Putamen (tissue), 1 donor: ENCODE measurements at places on chromosomes 12 and 14.

DNA sequence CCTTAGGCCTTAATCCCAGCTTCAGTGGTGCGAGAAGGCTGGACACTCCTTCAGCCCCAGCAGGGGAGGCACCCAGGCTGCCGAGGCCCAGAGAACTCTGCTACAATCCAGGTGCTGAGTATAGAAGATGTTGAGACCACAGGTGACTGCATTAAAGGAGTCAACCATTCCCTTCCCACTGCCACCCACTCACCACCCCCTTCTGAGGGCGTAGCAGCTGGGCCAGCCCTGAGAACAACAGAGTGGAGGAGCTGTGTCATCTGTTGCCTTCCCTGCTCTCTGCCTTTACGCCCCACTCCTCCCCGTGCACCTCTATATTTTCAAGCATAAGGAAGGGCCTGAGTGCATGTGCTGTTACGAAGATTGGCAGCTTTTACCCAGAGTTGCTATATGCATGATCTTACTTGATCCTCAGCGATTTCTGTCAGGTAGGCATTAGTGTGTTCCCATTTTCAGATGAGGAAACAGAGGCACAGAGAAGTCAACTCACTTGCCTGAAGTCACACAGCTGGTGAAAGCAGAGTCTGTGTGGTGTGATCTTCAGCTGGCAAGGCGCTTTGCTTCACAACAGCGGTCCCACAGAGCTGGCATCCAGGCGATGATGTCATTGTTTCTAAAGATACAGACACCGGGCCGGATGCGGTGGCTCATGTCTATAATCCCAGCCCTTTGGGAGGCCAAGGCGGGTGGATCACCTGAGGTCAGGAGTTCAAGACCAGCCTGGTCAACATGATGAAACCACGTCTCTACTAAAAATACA is 46.7 kb downstream of the RIN3 start:
- no peak for DNase-seq

DNA sequence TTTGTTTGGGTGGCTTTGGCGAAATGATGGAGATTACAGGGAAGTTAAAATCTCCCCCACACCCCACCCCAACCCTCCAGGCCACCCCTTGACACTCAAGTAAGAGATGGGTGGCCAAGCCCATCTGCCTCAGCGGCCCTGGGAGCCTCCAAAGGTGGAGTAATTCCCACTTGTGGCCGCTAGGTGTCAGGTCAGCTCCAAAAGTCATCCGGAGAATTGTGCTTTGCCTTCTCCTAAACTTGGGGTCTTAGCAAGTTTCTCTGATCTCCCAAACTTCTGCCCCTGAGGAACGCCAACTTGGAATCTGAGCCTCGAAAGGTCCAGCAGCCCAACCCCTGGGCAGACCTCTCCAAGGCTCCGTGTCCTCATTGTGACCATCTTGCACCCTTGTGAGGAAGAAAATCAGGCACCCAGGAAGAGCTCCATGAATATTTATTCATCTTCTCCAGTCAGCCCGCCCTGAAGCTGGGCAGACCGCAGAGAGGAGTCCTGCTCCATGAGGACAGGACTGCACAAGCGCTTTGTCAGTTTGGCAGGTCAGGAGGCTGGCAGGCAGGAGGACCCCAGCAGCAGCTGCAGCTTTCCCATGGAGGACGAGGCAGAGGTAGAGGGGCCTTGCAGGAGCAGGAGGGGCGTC is 46.7 kb downstream of the LRRC74A start:
- no peak for DNase-seq

GRCh38 chr12:47560415-47560814 is 145.4 kb downstream of the RPAP3 start:
- no peak for DNase-seq

- DNase-seq = no peak
Measured at GRCh38 chr12:63997198-63997597, 152.7 kb downstream of the SRGAP1 start.
